A549 treated with CORT108297 at 1 μM for 4 hours (cell line): ENCODE measurements at places on chromosomes 3 and 15. TPM values are rescaled to one million over a fixed set of nuclear protein-coding genes. Genes with fewer than 3 reads are reported as not detected.

IQCF5 gene
- not detected in 5 replicates for total RNA-seq

MOBP gene
- total RNA-seq, result 0.06 to 0.07 TPM in 2 of 5 replicates, not detected in the others

C2CD4A gene
- 0.05 to 0.11 TPM (median 0.07 TPM) in 5 replicates for total RNA-seq

SLC6A1 gene
- not detected in 5 replicates for total RNA-seq

CHST2 gene
- 0.55 to 0.99 TPM (median 0.79 TPM) in 5 replicates for total RNA-seq

CLSTN2 gene
- 0.02 to 0.05 TPM (median 0.03 TPM) in 5 replicates for total RNA-seq

SEMA5B gene
- 0.15 to 0.63 TPM (median 0.23 TPM) in 5 replicates for total RNA-seq

TICRR gene
- total RNA-seq, result 11.1 to 14.7 TPM (median 13.5 TPM) in 5 replicates

OXTR gene
- total RNA-seq, result 9.1 to 11.4 TPM (median 10.4 TPM) in 5 replicates

NEK11 gene
- 4.3 to 4.5 TPM (median 4.5 TPM) in 5 replicates for total RNA-seq

BNIP2 gene
- 59.9 to 102 TPM (median 69.9 TPM) in 5 replicates for total RNA-seq
